ENCODE measurements at places on chromosomes 16 and 17. TPM values are rescaled to one million over a fixed set of nuclear protein-coding genes. Genes with fewer than 3 reads are reported as not detected.

PLLP gene
- total RNA-seq: 1.5 TPM

NR1D1 gene
- total RNA-seq: 10.2 TPM

CD300LG gene
- total RNA-seq: not detected

OTOP3 gene
- total RNA-seq: not detected

Measured in A549 treated with Hydrocortisone at 1 μM for 4 hours (cell line).